ENCODE measurements at places on chromosomes 1 and 21. TPM values are rescaled to one million over a fixed set of nuclear protein-coding genes. Genes with fewer than 3 reads are reported as not detected.

SHE gene
- total RNA-seq = 0.29 TPM

- no peaks in the 10 kb centered on the region for H3K27me3 ChIP-seq
- peaks cover 3% of the 10 kb centered on the region for H3K4me1 ChIP-seq
- no peak overlapping the region for H3K4me3 ChIP-seq
These were observed 41.2 kb downstream of the TNR start for GRCh38 chr1:175702079-175702795.

DNA sequence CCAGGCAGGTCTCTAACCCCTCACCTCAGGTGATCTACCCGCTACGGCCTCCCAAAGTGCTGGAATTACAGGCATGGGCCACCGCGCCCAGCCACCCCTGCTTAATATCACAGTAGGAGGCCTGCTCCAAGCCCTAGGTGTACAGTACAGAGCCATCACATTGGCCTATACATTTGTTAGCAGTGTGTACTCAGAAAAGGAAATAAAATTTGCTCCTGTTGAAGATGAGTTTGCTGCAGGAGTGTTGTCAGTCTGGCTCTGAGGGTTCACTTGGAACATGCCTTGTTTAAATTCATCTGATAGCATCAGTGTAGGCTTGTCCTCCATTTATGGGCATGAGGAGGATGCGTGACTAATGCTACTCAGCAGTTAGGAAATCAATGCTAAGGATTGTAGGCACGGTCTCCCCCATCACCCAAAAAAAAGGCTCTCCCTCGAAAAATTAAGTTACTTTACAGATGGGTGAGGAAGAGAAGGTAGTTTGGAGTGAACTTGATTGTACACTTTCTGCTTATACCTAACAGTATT is 4.6 kb upstream of the ENAH start:
- no peaks in the 10 kb centered on the region for H3K4me1 ChIP-seq
- no peak overlapping the region for H3K4me3 ChIP-seq
- no peaks in the 10 kb centered on the region for H3K36me3 ChIP-seq
- H3K27ac ChIP-seq = no peak overlapping the region
- DNase-seq = peak; percentile 39

DNA sequence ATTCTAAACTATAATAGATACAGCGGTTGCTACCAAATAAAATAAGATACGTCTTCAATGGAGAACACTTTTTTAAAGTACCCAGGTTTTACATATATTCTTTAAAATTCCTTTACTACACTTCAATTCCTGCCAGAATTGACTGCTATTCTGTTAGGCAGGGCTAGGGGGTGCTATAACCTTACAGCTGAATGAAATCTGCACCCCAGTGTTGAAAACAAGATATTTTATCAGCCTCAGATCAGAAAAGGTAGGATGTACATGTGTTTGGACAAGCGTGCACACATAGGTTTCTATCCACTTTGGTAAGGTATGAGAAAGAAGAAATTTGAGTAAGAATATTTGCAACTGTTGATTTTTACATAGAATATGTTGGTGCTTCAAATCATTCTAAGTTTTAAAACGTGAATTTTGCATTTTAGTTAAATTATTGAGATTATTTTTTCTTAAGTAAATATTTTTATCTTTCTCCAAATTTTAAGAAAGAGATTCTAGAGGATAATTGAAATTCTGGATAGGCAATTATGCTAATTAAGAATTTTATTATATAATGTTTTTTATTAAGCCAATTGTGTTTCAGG is 490.8 kb upstream of the ADGRL4 start:
- DNase-seq = no peak
- H3K4me1 ChIP-seq = no peaks in the 10 kb centered on the region
- H3K36me3 ChIP-seq = no peaks in the 10 kb centered on the region

DNA sequence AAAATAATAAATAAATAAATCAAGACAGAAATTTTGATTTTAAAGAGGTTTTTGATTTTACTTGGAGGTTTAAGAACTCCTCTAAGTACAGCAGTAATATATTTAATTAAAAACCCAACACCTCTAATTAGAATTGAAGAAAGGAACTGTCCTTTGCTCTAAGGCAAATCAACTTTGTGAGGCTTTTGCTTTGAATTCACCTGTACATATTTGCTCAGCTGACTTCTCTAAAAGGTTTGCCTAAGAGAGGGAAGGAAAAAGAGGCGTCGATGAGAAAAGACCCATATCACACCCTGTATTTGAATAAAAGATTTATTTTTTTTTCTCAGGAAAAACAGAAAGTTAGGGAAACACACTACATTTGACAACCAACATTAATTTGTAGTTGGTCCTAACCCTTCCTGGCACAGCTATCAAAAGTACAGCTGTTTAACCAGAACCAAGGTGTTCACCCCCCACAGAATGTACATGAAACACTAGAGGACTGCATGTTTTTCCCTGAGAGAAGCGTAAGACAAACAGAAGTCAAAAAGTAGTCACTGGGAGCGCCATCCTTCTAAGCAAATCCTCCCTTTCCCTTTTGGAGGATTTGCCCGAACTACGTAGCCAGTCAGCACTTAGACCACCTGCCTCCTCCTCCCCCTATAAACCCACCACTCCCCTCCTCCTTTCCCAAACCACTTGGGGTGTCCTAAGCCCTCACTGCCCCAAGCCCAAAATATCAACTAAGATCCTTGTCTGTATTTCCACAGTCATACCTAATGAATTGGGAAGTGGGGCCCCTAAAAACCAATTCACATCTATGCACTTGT is 4.9 kb downstream of the MCL1 start:
- no peak for DNase-seq
- peak overlapping the region; percentile 100 for H3K4me3 ChIP-seq
- peaks cover 23% of the 10 kb centered on the region for H3K4me1 ChIP-seq

GRCh38 chr1:148383966-148384365 is 99.1 kb downstream of the PPIAL4G start:
- H3K4me1 ChIP-seq = peaks cover 4% of the 10 kb centered on the region
- DNase-seq = no peak
- H3K27me3 ChIP-seq = no peaks in the 10 kb centered on the region
- no peaks in the 10 kb centered on the region for H3K36me3 ChIP-seq
- H3K27ac ChIP-seq = no peak overlapping the region
- H3K4me3 ChIP-seq = no peak overlapping the region

DNA sequence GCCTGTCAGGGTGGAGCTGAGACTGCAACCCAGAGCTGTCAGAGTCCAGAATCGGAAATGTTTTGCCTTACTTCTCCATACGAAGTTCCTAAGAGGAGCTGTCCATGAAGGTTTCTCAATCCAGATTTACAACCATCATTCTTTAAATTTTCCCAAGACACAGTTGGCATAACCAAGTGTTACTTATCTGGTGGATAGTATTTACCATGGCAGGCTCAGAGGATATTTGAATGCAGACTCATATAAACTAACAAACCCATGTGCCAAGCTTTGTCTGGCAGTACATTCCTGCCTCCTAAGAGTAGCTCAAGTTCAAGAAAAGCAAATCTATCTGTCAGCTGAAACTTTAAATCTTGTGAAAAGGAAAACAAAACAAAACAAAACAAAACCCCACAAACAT is 267.9 kb downstream of the ZNF326 start:
- no peak overlapping the region for H3K27ac ChIP-seq
- DNase-seq = no peak
- H3K27me3 ChIP-seq = no peaks in the 10 kb centered on the region
- no peaks in the 10 kb centered on the region for H3K36me3 ChIP-seq
- H3K4me3 ChIP-seq = no peak overlapping the region

Measured in H1 (cell line).